ENCODE measurements at places on chromosomes 2 and 18. TPM values are rescaled to one million over a fixed set of nuclear protein-coding genes. Genes with fewer than 3 reads are reported as not detected.

PDE11A gene
- under 0.01 TPM for total RNA-seq

RGPD3 gene
- under 0.01 TPM for total RNA-seq

UGT1A3 gene
- total RNA-seq, result 0.43 TPM

KANSL1L gene
- total RNA-seq, result 28.3 TPM

CDK15 gene
- 8.5 TPM for total RNA-seq

LIMS4 gene
- total RNA-seq, result 4.0 TPM

KCNS3 gene
- 0.11 TPM for total RNA-seq

FMNL2 gene
- total RNA-seq, result 42.5 TPM

TRIM54 gene
- total RNA-seq, result not detected

POTEC gene
- not detected for total RNA-seq

IL36B gene
- not detected for total RNA-seq
